ENCODE measurements at places on chromosomes 2 and 18.
A peak's percentile ranks its signal among the peaks of the same experiment; 100 is the strongest.

GRCh38 chr2:206700156-206700555, 18.0 kb downstream of the DYTN start:
- DNase-seq, result no peak

GRCh38 chr2:61853086-61853846, 594 bp downstream of the FAM161A start:
- peak; percentile 90 for DNase-seq

- no peak for DNase-seq
These were observed 38.8 kb downstream of the ANKMY1 start for GRCh38 chr2:240518981-240519380.

GRCh38 chr2:239946562-239946863, 78.6 kb downstream of the NDUFA10 start:
- DNase-seq, result no peak

- DNase-seq, result no peak
These were observed 566.0 kb downstream of the STK39 start for GRCh38 chr2:167681234-167682015.

GRCh38 chr2:191314697-191315364, 69.6 kb downstream of the MYO1B start:
- no peak for DNase-seq

DNA sequence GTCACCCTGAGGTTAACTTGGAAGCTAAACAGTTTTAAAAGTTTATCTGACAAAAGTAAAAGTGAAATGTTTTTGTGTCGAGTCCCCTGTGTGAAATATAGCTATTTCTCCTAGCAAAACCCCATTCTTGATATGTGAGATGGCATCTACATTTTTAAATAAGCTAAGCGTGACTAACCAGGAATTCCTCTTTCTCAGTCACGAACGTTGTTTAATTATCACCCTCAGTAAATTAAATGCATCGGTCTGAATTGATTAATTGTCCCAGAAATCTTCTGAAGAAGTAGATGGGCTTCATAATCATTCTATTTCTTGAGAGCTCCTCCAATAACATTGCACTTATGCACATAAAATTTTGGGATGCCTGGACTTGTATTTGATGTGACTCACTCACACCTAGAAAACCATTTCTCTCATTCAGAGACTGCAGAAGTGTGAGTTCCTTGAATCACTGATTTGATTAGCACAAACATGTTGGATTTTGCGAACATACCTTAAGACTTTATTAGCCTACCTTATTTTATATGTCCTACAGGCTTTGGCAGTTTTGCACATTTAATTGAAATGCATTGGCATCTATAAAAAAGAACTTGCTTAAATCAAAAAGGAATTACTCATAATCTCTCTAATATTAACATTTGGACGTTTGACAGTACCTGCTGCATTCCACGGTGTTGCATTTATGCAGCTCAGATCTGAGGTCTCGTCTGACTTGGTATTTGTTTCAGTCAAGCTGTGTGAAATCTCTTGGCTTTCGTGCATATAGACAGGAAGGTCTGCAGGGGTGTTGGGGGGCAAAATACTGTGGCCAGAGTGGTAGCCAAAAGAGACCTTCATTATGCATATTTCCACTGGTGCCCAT, 475.2 kb downstream of the EPHA4 start:
- DNase-seq, result no peak

DNA sequence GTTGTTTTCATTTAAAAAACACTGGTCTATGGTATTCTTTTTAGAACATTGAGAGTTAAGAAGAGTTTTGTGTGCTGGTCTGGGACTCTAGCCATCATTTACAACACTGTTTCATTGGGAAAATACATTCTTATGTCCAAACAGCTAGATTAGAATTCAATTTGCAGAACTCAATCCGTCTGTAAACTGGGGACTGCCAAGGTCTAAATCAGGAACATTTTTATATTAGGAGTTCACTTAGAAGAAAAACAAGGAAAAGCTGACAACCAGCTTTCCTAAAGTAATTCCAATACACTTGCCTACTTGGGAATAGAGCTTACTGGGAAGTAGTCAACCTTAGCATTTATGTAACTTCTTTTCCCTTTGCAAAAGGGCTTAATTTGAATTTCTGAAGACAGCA, 91.5 kb upstream of the RNF152 start:
- no peak for DNase-seq

DNA sequence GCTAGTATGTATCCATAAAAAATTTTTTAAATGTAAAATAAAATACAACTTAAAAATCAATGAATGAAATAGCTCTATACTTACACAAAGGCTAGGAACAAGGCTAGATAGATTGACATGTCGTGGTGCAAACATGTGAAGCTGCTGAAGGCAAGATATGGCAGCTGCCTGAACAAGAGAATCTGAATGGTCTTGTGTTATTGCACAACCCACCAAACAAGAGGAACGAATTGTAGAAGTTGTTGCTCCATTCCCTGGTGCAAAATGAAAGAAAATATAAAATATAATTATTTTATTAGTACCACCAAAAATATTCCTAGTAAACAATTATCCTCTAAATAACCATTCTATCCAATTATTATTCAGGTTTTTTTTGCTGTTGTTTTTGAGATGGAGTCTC, 46.4 kb downstream of the HEATR5B start:
- no peak for DNase-seq

DNA sequence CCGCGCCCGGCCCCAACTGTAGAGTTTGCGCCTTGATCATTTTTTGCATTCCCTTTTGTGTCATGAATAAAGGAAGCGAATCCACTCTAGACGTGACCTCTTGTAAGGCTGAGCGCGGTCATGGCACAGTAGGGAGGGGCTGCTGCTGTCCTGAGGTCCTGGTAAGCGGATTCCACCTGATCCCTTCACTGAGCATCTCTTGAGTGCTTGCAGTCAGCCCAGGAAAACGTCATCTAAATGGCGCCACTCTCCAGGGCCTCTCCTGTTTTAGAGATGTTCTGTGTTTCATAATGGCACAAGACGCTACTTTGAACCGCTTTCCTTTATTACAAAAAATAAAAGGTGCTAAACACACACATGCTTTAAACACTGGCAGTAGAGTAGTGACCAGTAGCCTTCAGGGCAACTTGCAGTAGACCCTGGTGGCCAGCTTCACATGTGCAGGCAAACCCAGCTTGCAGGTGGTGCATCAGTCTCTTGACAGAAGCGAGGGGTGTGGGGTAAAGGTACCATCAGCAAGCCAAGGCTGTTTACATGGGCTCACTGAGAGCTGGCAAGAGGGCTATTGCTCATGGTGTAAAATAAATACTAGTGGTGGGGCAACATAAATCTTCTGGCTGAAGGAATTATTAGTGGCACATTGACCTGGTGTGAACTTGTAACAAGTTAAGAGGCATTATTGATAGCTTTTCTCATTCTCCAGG, 43.0 kb upstream of the ACKR3 start:
- no peak for DNase-seq

DNA sequence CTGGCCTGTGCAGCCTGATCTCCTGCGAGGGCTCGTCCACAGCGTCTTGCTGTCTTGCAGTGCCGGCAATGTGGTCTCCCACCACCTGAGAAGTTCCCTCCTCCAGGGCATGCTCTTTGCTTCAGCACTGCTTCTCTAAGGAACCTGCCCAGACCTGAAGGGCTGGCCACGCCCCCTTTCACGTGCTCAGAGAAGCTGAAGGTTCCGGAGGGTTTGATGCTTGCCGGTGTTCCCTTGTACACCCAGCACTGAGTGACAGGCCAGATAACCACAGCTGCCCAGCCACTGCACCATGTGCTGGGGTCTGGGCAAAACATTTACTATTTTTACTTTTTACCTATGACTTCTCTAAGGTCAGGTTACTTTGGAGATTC, 1.7 kb upstream of the POLR2D start:
- DNase-seq, result peak; percentile 25
